ENCODE measurements at places on chromosomes 13 and 19. TPM values are rescaled to one million over a fixed set of nuclear protein-coding genes. Genes with fewer than 3 reads are reported as not detected.

DNA sequence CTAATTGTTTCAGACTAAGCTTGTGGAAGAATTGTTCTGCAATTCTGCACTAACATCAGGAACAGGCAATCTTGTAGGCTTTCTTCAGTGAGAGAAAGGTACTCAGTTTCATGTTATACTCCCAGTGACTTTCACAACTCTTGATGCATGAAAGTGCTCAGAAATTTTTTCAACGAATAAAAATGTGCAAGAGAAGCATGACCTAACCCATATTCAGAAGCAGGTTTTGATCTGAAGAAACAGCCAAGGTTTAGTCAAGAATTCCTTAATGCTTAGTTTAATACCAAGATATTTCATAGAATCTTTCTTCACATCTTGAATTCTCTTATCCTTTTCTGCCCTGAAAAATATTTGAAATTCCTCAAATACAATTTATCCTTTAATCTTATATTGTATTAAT, 197.2 kb upstream of the CSNK1A1L start:
- DNase-seq, result no peak

- DNase-seq, result no peak
These were observed 20.0 kb upstream of the UPF3A start for GRCh38 chr13:114261328-114261965.

GRCh38 chr19:29663861-29664752, 1.2 kb upstream of the PLEKHF1 start:
- DNase-seq, result peak; percentile 88

GRCh38 chr19:10936661-10937084, 8.1 kb downstream of the TIMM29 start:
- DNase-seq, result no peak

DNA sequence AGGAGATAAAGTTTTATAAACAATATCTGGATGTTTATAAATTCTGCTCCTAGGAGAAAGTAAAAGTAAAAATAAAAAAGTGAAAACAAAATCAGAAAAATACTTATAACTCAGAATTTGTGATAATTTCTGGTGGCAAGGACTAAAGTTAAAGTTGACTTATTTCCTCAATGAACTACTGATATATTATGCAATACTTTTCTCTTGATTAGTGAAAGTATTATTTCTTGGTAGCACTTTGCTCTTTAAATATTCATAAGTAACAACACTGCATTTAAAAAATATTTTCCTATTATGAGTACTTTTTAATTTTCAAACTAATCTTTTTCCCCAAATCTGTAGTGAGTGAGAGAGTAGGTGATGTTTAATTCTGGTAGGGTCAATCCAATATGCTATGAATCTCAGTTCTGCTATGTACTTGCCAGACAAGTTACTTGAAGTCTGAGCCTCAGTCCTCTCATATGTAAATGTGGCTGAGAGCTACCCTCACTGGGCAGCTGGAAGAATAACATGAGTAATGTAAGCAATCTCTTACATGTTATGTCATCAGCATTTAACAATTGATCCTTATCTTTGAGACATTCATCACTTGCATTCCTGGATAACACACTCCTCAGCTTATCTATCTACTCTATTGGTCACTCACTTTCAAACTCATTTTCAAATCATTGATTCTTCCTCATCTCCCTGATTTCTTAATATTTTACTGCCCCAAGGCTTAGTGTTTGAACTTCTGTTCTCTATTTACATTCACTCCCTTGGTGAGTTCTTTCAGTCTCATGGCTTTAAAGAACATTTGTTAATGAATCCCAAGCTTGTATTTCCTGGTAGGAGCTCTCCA, 239.0 kb downstream of the RGCC start:
- no peak for DNase-seq

DNA sequence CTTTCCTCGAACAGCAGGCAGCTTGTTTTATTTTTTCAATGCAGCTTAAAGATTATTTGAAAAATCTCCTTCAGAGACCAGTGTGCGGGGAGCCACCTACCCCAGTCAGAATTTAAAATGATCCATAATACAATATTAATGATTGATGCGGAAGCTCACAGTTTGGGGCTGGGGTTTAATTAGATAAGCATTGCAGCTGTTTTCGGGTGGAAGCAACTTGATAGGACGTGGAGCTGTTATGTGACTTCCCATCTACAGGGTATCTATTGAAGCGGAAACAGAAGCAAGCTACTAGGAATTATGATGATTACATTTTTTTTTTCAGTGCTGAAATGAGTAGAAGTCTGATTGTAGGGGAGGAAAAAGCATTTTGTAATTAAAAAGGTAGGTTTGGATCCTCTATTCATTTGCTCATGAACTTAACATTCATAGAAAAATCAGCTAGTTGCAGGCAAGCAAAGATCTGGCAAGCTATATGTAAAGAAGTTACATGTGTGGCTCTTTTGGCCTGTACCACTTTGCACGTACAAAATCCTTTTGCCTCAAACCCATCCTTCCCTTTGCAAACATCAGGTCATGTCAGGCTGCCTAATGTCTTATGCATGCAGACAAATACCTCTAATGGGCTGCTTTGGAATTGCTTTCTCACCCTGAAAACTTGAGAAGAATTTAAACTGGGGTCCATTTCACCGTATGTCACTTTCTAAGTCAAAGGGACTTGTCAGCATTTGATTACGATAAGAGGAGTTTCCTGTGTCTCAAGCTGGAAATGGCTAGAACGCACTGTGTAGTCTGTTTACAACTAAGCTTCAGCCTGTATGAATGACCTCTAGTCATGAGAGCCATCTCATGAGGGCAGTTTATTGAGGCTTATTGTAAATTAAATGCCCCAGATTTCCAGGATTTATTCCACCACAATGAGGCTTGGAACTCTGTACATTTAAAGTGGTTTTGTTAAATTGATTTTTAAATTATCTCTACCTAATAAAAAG, 267.1 kb upstream of the TMTC4 start:
- no peak for DNase-seq

DNA sequence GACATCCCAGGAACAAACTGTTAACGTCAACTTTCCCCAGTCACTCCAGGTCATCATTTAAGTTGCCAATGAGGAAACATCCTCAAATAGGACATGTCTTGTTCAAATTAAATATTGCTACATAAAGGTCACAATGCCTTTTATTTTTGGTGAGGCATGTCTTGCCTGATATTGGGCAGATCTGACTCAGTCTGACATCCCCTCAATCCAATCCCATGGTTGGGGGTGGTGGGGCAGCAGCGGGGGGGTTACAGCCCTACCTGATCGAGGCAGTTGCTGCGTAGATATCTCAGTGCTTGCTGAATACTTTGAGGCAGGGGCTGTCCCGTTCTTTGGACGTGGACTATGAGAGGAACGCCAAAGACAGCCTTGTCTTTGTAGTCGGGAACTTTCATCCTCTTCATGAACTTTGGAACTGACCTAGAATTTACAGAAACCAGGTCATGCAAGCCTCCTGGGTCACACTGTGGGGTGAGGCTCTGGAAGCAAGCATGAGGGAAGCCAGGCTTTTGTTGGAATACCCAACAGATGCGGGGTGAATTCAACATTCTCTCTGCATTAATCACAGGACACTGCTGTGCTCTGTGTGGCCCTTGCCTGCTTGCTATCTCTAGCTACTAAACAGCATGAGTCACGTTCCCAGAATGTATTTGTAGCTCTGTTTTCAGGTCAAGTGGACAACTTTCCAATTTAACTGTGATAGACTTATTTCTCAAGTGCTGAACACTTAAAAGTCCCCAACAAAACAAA, 109.8 kb downstream of the KL start:
- DNase-seq, result no peak

- no peak for DNase-seq
These were observed 1.1 kb downstream of the APC2 start for GRCh38 chr19:1450735-1451731.

- no peak for DNase-seq
These were observed 508.6 kb upstream of the KLHL1 start for GRCh38 chr13:70616847-70617246.

- no peak for DNase-seq
These were observed 14.6 kb upstream of the CLC start for GRCh38 chr19:39752390-39752789.

DNA sequence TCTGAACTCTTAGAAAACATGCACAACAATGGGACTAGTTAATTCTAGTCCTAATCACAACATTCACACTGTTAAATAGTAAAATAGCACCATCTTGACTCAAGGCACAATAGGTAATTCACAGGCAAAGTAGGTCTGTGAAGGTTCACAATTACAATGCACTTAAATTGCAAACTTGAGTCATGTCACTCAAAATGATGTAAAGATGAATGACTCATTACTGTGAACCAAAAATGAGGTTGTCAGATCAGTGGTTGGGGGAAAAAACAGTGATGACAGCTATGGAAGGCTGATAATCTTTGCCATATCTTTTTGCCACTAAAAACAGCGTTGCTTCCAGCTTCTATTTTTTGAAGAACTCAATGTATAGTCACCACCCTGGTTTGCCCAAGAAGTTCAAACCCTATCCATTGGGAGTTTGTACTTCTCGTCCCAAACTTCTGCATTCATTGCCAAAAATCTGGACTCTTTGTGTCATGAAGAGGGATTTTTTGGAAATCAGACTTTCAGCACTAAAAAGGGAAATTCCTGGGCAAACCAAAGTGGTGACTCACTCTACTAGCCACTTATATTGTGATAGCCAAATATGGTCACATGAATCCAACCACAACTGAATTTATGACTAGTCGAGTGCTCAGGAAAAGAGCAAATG, 200.9 kb upstream of the TMTC4 start:
- no peak for DNase-seq

GRCh38 chr13:30616927-30617314, 799 bp upstream of the USPL1 start:
- DNase-seq, result no peak

- no peak for DNase-seq
These were observed 1268.2 kb downstream of the SLITRK1 start for GRCh38 chr13:82614086-82614485.

DNA sequence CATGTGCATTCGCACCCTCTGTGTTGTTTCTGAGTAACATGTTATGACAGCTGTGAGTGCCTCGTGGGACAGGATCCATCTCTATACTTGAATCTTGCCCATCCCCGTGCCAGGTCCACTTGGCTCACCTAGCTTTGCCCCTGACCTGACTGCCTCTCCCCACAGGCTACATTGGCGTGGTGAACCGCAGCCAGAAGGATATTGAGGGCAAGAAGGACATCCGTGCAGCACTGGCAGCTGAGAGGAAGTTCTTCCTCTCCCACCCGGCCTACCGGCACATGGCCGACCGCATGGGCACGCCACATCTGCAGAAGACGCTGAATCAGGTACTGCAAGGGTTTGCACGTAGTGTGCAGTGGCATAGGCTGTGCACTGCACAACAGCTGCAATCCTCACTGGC, 53.2 kb downstream of the TMED1 start:
- DNase-seq, result no peak

- DNase-seq, result no peak
These were observed 79.3 kb upstream of the GPC6 start for GRCh38 chr13:93147298-93147645.

DNA sequence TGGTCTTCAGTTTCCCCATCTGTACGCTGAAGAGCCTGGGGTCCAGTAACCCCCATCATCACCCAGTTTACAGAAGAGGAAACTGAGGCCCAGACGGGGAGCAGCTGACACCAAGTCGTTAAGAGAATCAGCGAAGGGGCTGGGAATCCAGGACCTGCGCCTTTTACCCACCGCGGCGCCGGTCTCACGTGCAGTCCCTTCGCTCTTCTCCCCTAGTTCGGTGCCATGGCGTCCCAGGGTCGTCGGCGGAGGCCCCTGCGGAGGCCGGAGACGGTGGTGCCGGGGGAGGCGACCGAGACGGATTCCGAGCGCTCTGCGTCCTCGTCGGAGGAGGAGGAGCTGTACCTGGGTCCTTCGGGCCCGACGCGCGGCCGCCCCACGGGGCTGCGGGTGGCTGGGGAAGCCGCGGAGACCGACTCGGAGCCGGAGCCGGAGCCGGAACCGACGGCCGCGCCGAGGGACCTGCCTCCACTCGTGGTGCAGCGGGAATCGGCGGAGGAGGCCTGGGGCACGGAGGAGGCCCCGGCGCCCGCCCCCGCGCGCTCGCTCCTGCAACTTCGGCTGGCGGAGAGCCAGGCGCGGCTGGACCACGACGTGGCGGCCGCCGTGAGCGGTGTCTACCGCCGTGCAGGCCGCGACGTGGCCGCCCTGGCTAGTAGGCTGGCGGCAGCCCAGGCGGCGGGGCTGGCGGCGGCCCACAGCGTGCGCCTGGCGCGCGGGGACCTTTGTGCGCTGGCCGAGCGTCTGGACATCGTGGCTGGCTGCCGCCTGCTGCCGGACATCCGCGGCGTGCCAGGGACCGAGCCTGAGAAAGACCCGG, 698 bp downstream of the BLOC1S3 start:
- DNase-seq, result no peak

DNA sequence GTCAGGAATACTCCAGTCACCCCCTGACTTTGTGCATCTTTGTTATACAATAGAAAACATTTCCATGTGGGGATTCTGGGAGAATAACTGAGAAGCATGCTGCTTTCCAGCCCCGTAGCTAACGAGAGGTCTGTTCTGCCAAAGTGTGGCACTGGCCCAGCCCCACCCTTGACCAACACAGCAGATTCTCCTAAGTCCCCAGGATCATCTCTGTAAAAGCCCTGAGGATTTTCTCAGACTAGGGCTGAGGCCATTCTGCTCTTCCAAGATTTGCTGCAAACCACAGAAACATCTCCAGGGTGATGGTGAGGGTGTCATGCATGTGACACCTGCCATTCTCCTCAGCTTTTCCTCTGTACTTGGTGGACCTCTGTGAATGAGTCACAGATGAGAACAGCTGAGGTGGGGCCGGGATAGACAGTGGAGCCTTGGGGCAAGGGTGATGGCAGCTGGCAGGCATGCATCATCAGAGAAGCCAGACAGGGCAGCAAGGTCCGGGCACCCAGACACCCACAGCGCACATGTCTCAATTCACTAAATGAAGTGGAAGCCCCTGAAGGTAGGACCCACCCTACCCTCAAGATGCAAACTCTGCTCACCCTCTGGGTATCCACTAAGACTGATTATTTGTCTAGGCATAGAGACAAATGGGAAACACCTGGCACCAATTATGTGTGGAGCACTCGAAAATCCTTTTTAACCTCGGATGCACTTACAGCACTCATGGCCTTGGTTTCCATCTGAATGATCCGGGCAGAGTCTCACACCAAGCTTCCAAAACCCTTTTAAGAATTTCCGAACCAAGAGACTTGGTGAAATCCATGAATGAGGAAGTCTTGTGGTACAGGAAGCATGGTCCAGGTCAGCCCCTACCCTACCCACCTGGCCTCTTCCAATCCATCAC, 20.1 kb upstream of the DOCK9 start:
- DNase-seq, result no peak

- no peak for DNase-seq
These were observed 25.3 kb upstream of the OR10H2 start for GRCh38 chr19:15702534-15702930.

RFXAP gene
- 4.0 TPM for total RNA-seq

CEBPA gene
- 263 TPM for total RNA-seq

SLC25A41 gene
- total RNA-seq, result not detected

PSG7 gene
- not detected for total RNA-seq

USP12 gene
- 25.2 TPM for total RNA-seq

GARIN5A gene
- total RNA-seq, result 0.35 TPM

LIM2 gene
- not detected for total RNA-seq

ADPRHL1 gene
- 2.1 TPM for total RNA-seq

KLK8 gene
- not detected for total RNA-seq

HSPB6 gene
- 506 TPM for total RNA-seq

PRKCG gene
- total RNA-seq, result not detected
